ENCODE measurements at places on chromosomes 5 and 9.
A peak's percentile ranks its signal among the peaks of the same experiment; 100 is the strongest.

GRCh38 chr5:149072376-149072775 is 9.5 kb upstream of the SH3TC2 start:
- no peak for DNase-seq

GRCh38 chr5:96318569-96319110 is 114.4 kb downstream of the PCSK1 start:
- DNase-seq, result no peak

DNA sequence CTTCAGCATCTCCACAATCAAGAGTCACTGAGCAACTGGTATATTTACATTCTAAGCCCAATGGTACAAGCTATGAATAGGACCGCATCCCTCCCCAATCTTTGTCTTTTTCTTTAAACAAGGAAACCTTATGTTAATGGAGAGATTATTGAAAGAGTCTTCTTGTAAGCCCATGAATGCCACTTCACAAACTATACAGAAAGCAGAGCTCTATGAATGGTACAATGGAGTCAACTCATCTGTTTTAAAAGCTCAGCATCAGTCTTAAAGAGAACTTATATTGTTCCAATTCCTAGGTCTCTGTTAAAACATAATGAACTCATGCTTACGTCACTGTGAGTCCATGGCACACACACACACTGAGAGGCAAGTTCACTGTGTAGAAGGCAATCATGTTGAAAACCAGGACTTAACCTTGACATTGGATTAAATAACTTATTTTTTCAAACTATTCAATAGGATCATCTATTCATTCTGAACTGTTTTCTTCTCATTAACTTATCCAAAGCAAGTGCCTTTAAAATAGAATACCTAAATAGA is 4.5 kb downstream of the NREP start:
- DNase-seq, result no peak

DNA sequence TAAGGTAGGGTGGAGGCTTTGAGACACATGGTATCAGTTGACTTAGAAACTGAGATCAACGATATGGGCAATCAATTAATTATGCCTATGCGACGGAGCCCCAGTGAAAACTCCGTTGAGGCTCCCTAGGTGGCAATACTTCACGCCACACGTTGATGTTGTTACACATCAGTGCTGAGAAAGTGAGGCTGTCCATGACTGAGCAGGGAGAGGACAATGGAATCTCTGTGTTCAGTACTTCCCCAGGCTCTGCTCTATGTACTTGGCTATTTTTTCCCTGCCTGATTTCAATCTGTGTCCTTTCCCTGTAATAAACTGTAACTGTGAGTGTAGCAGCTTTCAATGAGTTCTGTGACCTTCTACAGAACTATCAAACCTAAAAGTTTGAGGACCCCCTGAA is 211.7 kb downstream of the SNCAIP start:
- no peak for DNase-seq

DNA sequence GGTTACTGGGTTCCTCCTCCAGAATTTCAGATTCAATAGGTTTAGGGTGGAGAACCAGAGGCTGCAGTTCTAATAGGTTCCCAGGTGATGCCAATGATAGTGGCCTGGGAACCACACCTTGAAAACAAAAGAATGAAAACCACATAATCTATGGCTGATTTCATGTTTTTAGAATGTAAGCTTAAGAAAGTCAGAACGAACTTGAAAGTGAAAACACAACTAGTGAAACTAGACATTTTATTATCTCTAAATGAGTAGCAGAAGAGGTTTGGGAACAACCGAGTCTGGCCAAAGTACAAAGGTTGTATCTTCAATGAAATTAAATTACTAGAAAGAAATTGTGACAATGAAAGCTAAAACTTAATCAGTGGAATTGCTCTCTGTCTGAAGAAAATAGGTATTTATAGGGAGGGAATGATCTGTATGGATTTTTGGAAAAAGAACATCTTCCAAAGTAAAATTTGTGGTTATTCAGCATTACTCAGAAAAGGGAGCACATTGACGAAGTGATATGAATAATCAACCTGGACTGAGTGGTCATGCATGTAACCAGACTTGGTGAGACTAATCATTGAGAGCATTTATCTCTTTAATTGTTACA is 24.9 kb upstream of the CEP120 start:
- DNase-seq, result no peak

GRCh38 chr5:1044117-1044516 is 35.5 kb downstream of the NKD2 start:
- DNase-seq, result no peak

DNA sequence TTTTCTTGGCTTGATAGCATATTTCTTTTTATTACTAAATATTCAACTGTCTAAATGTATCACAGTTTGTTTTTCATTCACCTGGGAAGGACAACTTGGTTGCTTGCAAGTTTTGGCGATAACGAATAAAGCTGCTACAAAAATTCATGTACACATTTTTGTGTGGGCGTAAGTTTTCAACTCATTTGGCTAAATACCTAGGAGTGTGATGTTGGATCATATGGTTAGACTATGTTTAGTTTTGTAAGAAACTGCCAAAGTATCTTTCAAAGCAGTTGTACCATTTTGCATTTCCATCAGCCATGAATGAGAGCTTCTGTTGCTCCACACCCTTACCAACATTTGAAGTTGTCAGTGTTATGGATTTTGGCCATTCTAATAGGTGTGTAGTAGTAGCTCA is 428.0 kb downstream of the ACTL7B start:
- no peak for DNase-seq

GRCh38 chr5:14727428-14727865 is 62.9 kb downstream of the OTULIN start:
- DNase-seq, result peak; percentile 61

DNA sequence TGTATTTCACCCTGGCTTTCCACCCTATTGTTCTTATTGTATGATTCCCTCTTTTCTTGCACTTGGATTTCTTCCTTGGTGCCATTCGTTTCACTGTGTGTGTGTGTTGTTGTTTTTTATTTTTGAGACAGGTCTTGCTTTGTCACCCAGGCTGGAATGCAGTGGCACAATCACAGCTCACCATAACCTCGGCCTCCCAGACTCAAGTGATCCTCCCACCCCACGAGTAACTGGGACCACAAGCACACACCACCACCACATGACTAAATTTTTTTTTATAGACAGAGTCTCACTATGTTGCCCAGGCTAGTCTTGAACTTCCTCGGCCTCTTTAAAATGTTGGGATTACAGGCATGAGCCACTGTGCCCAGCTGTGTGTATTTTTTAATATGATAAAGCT is 72.0 kb downstream of the MLLT3 start:
- DNase-seq, result no peak

DNA sequence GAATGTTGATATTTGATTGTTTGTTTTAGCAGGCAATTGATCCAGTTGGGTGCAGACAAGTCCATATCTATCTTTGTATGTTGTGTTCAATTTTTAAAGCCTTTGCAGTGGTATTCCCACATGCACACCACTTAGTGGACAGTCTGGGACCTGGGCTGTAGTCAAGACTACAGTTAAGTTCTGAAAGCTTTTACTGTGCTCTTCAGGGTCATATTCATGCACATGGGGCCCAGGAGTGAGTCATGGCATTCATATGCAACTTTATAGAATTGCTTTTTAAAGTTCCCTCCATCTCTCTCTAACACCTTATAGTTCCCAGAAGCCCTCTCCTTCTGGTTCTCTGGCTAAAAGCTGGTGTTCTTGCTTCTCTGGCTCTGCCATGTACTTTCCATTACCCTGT is 228.2 kb upstream of the CCNH start:
- no peak for DNase-seq

DNA sequence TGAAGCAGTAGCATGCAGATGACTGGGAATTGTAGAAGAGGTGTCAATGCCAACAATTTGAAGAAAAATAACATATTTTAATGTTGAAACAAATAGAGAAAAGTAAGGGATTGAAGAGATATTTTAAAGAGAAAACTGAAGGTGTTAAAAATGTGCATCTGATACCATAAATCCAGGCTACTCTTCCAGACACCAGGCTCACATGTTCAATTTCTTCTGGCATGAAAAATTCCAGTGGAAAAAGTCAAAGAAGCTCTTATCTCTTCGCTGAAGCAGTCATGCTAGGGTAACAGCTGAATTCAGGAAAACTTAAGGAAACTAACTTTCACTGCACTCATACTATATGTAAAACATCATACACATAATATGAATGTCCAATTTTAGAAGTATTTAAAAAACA is 335.0 kb downstream of the PDE4D start:
- no peak for DNase-seq
